ENCODE measurements at places on chromosomes 5 and 9.
A peak's percentile ranks its signal among the peaks of the same experiment; 100 is the strongest.

- DNase-seq: no peak
Measured at GRCh38 chr9:129602598-129603415, 18.1 kb downstream of the C9orf50 start.

DNA sequence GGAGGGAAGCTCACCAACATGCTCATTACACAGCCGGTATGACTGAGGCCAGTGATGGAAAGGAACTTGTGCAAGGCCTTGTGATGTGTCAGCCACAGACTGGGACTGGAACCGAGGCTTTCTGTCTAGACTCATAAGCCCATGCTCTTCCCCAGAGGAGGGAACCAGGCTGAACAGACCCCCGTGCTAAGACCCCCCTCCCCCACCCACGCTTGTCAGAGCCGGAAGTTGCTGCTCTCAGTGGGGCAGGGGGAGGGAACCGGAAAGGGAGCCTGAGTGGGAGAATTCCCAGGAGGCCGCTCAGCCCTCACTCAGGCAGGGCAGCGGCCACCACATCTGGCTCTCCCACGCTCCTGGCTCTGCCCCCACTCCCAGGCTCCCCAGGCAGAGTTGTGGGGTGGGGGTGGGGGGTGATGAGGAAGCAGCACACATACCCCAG, 4.1 kb upstream of the PDGFRB start:
- DNase-seq: no peak

DNA sequence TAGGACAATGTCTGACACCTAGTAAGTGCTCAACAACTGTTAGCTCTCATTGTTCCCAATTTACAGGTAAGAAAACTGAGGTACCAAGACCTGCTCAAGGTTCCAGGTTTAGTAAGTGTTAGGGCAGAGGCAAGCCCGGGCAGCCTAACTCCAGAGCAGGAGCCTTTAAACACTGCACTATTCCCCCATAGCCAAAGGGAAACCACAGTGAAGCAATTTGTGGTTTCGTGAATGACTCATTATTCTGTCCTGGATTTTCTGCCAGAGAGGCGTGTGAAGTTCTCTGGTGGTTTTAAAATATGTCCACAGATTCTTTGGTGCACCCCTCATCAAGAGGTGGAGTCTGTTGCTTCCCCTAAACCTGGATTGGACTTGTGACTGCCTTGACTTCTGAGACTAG, 1.0 kb upstream of the MCC start:
- DNase-seq: peak; percentile 99

DNA sequence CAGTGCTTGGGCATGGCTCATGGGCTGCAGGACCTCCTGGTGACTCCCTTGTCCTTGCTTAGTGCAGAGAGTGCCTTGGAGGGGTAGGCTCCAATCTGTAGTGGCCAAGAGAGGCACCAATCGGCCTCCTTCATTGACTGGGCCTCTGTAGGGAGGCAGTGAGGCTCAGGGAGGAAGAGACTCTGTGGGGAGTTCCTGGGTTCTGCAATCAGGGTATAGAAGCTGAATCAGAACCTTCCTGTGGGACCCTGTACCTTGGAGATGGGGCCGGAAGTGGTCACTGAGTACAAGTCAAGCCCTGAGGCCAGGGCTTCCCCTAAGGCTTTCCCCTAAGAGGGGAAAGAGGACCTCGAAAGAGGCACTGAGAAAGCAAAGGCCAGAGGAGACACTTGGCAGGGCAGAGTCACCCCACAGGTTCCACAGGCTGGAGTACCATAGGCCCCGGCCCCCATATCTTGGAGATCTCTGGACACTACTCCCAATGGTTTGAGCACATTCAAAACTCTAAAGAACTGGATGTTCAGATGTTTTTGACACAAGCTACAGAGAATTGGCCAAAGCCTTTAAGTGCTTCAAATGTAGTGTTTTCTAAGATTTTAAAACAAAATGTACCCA, 190.5 kb downstream of the HSPA4 start:
- DNase-seq: no peak

- no peak for DNase-seq
Measured at GRCh38 chr5:75922480-75922879, 160.7 kb upstream of the SV2C start.

All from foreskin keratinocyte (primary cell).